ENCODE measurements at places on chromosomes 12 and 14. TPM values are rescaled to one million over a fixed set of nuclear protein-coding genes. Genes with fewer than 3 reads are reported as not detected.

Gene FAM222A
- total RNA-seq, result 10.1 TPM

Gene SOAT2
- not detected for total RNA-seq

Gene DLGAP5
- 8.8 TPM for total RNA-seq

Gene LHX5
- 4.8 TPM for total RNA-seq

Gene SLC2A14
- total RNA-seq, result 0.23 TPM

Gene STON2
- total RNA-seq, result 109 TPM

Gene IL26
- not detected for total RNA-seq

Gene BEST3
- 11.5 TPM for total RNA-seq

Gene TAS2R43
- total RNA-seq, result 5.5 TPM

Gene CCDC88C
- 60.0 TPM for total RNA-seq

All from diencephalon (tissue), 1 donor.